Activated CD4-positive, alpha-beta T cell treated with anti-CD3 and anti-CD28 coated beads, Interleukin-2, amount 10 ng/mL, durations not matched to agents 24 days and 14 days (primary cell): ENCODE measurements at places on chromosomes 1 and 21.

GRCh38 chr21:26597031-26597430 lies 23.9 kb upstream of the CYYR1 start:
- H3K4me3 ChIP-seq: no peak overlapping the region
- no peak overlapping the region for H3K27ac ChIP-seq
- no peaks in the 10 kb centered on the region for H3K36me3 ChIP-seq
- no peaks in the 10 kb centered on the region for H3K4me1 ChIP-seq
- H3K27me3 ChIP-seq: no peaks in the 10 kb centered on the region
- no peak for DNase-seq

DNA sequence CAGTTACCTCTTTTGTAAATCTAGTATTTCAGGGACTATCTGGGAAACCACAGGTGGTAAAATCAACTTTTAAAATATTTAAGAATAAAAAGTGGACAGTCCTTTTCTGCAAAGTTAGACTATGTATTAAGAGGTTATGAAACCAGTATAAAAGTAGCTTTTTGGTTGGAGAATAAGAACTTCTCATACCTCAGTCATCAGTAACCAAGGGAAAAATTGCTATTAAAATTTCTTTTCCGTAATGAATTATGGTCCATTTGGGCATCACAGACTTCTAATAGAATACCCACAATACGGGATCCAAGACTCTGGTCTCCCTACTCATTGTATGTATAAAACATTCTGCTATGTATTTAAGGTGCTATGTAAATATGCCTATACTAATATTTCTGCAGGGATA lies 51.9 kb downstream of the ABL2 start:
- H3K27ac ChIP-seq: no peak overlapping the region
- no peaks in the 10 kb centered on the region for H3K4me1 ChIP-seq
- no peaks in the 10 kb centered on the region for H3K36me3 ChIP-seq
- no peak for DNase-seq
- no peak overlapping the region for H3K4me3 ChIP-seq

GRCh38 chr1:40389871-40390560 lies 16.5 kb downstream of the SMAP2 start:
- peak overlapping the region; percentile 87 for H3K4me3 ChIP-seq
- peak; percentile 70 for DNase-seq

DNA sequence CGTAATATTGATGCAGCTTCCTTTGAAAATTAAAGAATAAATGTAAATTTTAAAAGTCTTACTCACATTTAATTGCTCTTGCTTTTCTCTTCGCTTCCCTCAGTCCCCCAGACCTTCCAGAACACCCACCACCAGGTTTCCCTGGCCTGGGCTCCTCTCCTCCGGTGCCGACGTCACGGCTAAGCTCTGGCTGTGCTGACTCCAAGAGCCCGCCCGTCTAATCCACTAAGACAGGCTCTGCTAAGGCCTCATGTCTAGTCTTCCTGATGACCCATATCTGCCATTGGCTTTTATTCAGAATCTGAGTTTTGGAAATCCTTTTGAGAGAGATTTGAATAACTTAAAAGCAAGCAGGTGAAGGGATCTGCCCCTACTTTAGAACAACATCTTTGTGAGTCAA lies 53.9 kb upstream of the NADK start:
- no peaks in the 10 kb centered on the region for H3K27me3 ChIP-seq
- H3K36me3 ChIP-seq: peaks cover 35% of the 10 kb centered on the region
- peaks cover 17% of the 10 kb centered on the region for H3K4me1 ChIP-seq
- DNase-seq: no peak

- H3K36me3 ChIP-seq: no peaks in the 10 kb centered on the region
- H3K4me1 ChIP-seq: no peaks in the 10 kb centered on the region
- DNase-seq: peak; percentile 85
Measured at GRCh38 chr1:204941421-204942338, 71.0 kb downstream of the NFASC start.

- H3K27me3 ChIP-seq: no peaks in the 10 kb centered on the region
- H3K27ac ChIP-seq: no peak overlapping the region
- no peaks in the 10 kb centered on the region for H3K4me1 ChIP-seq
- DNase-seq: no peak
Measured at GRCh38 chr21:39156024-39156423, 27.2 kb downstream of the PSMG1 start.

- H3K27me3 ChIP-seq: no peaks in the 10 kb centered on the region
- peaks cover 4% of the 10 kb centered on the region for H3K4me1 ChIP-seq
- H3K36me3 ChIP-seq: peaks cover 19% of the 10 kb centered on the region
- no peak within 1 kb of the TSS for H3K4me3 ChIP-seq
- DNase-seq: no peak
Measured at GRCh38 chr1:110390692-110391245, at the start of gene SLC16A4. SLC16A4 (minus strand) TSS chr1:110391026; CDS start chr1:110389323, 1,703 bp downstream.

GRCh38 chr1:53575141-53575954 lies 116.1 kb downstream of the DMRTB1 start:
- no peaks in the 10 kb centered on the region for H3K36me3 ChIP-seq
- DNase-seq: no peak
- H3K27ac ChIP-seq: no peak overlapping the region
- H3K4me3 ChIP-seq: no peak overlapping the region
- H3K4me1 ChIP-seq: no peaks in the 10 kb centered on the region

GRCh38 chr1:65478379-65479026 lies 58.0 kb downstream of the LEPR start:
- H3K4me3 ChIP-seq: no peak overlapping the region
- no peaks in the 10 kb centered on the region for H3K4me1 ChIP-seq
- H3K27ac ChIP-seq: no peak overlapping the region
- no peak for DNase-seq
- H3K27me3 ChIP-seq: peaks cover 9% of the 10 kb centered on the region

- H3K36me3 ChIP-seq: peaks cover 62% of the 10 kb centered on the region
- DNase-seq: peak; percentile 79
- H3K4me3 ChIP-seq: peak overlapping the region; percentile 92
- H3K27me3 ChIP-seq: no peaks in the 10 kb centered on the region
- H3K27ac ChIP-seq: peak overlapping the region; percentile 98
Measured at GRCh38 chr1:159921251-159921650, 4.1 kb downstream of the TAGLN2 start.

- no peak for DNase-seq
- H3K36me3 ChIP-seq: no peaks in the 10 kb centered on the region
- peaks cover 12% of the 10 kb centered on the region for H3K4me1 ChIP-seq
- peaks cover 6% of the 10 kb centered on the region for H3K27me3 ChIP-seq
- no peak overlapping the region for H3K27ac ChIP-seq
Measured at GRCh38 chr1:157117527-157118057, 18.0 kb upstream of the ETV3L start.

- no peak for DNase-seq
- H3K27ac ChIP-seq: peak overlapping the region; percentile 2
- no peak overlapping the region for H3K4me3 ChIP-seq
- H3K4me1 ChIP-seq: peaks cover 19% of the 10 kb centered on the region
- no peaks in the 10 kb centered on the region for H3K36me3 ChIP-seq
- H3K27me3 ChIP-seq: no peaks in the 10 kb centered on the region
Measured at GRCh38 chr1:230303822-230304221, 122.3 kb downstream of the PGBD5 start.

- peak; percentile 83 for DNase-seq
- H3K4me3 ChIP-seq: no peak overlapping the region
- peaks cover 7% of the 10 kb centered on the region for H3K4me1 ChIP-seq
- no peaks in the 10 kb centered on the region for H3K27me3 ChIP-seq
- no peaks in the 10 kb centered on the region for H3K36me3 ChIP-seq
Measured at GRCh38 chr1:44237721-44238457, 24.6 kb downstream of the DMAP1 start.

DNA sequence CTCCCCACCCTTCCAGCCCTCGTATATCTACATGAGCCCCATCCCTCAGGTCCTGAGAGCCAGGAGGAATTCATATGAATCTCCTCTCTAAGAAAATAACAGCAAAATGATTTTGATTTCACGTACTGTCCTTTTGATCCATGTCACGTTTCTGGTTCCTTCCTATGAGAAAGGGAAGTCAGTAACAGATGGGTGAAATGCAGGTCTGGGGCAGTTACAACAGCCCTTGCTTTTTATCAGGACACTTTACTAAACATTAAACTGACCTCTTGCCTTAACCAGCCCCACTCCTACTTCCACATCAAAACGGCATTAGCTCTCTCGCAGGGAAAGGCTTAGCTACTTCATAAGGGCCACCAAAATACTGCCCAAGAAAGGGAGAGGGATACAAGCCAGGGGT lies 59.0 kb downstream of the SPATA46 start:
- peaks cover 3% of the 10 kb centered on the region for H3K27me3 ChIP-seq
- H3K27ac ChIP-seq: no peak overlapping the region
- no peak overlapping the region for H3K4me3 ChIP-seq
- no peaks in the 10 kb centered on the region for H3K4me1 ChIP-seq
